ENCODE measurements at places on chromosomes 5 and 9.

- no peak for DNase-seq
Measured at GRCh38 chr5:91797576-91797975, 414.5 kb upstream of the ARRDC3 start.

- DNase-seq = no peak
Measured at GRCh38 chr9:89916001-89916597, 311.3 kb downstream of the GADD45G start.

DNA sequence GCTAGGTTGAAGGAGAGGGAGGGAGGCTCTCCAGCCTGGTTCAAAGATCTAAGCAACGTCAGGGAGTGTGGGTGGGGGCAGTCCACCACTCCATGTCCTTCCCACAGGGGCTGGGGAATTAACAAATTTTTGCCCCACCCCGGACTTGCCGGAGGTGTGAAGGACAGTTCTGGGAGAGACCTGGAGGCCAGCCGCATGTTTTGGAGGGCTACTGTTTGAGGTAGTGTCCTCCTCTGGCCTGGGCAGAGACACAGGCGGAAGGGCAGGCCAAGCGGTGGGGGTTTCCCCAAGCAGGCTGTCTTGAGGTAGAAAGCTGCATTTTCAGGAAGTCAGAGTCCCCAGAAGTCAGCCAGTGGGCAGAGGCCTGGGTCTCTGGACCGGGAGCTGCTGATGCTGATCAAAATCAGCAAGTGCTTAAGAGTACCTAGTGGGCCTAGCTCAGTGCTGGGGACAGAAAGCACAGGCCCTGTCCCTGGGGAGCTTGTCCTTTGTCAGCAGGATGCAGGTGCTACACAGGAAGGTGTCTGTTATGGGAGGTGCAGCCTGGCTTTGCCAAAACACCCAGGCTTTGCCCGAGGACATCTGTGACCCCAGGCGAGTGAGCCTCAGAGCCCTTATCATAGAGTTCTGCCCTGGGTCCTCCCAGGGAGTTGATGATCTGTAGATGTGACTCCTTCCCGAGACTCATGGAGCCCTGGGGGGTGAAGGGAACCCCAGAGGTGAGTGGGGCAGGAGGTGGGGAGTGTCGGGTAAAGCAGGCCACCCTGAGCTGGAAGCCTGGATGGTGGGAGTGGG, 18.5 kb downstream of the JADE2 start:
- DNase-seq = peak; percentile 21

DNA sequence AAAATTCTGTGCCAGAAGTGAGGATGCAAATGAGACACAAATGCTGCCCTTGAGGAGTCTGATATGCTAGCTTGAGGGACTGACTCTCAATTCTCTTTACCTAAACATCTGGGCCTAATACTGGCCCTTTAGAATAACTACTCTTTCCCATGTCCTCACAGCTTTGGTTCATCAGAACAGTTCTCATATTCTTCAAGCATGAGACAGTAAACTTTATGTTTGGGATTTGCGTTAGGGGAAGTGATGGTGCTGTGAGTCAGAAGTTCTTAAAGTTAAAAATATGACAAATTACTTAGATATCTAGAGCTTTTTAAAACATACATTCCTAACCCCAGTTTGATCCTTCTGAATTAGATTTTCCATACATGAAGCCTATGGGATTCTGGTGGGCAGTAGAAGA, 665.0 kb upstream of the RGMB start:
- DNase-seq = no peak

DNA sequence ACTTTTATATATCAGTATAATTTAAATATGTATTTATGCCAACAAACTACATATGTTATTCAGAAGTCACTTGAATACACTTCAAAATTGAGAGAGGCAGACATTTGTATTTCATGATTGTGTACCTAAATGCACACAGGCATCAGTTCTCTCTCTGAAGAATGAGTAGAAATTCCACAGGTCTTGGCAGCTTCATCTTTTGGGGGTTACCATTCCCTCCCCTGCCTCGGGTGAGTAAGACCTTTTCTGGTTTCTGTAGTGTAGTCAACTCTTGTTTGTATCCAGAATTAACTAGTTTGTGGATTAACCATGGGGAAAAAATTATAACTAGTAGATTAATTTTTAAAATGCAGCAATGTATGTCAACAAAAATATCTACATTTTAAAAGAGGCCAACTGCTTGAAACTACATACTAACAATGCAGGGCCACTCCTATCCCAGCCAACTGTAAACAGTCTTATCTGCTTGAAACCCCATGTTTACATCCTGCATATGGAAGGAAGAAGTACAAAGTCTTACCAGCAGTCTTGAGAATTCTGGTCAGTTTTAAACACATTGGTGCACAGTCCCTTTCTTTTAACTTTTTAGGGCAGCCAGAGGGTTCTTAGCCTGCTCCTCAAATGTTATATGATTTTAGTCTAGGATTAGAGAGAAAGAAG, 339.6 kb upstream of the KIF2A start:
- DNase-seq = no peak

GRCh38 chr5:95035891-95036685, 248.8 kb downstream of the MCTP1 start:
- no peak for DNase-seq

GRCh38 chr9:91580136-91580535, 156.5 kb upstream of the NFIL3 start:
- DNase-seq = no peak

- DNase-seq = no peak
Measured at GRCh38 chr5:133723651-133724366, 111.5 kb upstream of the FSTL4 start.

DNA sequence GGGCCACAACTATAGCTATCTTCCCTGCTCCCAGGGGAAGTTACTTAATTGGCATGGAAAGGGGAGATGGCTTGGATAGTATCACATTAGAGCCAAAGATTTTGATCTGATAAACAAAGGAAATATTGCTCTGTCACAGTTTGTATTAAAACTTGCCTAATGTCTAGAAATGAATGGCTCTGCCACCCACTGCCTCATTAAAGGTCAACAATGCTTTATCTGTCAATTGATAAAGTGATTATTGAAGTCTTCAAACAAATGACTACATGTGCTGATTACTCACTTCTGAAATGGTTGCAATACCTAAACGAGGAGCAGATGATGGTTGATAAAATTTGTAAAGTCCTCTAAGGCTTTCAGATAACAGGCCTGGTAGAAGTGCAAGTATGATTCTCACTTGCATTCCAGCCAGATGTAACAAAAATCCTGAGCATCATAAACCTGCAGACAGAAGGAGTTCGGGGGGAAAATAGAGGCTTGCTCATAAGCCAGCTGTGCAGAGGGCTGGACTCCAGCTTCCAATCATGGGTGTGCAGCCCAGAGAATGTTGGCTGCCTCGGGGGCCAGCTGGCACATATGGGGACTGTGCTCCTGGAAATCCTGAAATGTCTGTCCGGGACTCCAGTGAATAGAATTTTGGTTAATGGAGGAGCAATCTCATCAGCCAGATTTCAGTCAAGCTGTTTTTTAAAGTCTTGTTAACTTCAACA, 200.5 kb upstream of the SLC27A6 start:
- no peak for DNase-seq

DNA sequence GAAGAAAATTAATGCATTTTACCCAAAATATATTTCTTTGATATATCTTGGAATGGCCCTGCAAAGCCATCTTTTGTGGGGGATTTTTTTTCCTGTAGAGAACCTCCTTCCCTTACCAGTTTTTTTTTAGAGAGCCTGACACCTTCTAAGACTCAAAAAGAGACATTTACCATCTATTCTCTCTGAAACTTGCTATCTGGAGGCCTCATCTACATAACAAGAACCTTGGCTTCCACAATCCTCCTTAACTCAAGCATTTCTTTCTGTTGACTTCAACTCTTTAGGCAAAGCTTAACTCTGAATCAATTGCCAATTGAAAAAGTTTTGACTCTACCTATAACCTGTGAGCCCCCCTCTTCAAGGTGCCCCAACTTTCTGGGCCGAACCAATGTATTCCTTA, 6.2 kb downstream of the SLC45A2 start:
- DNase-seq = no peak

GRCh38 chr5:123819386-123819785, 307.4 kb downstream of the CSNK1G3 start:
- no peak for DNase-seq

- no peak for DNase-seq
Measured at GRCh38 chr9:97366889-97367288, 45.0 kb upstream of the TDRD7 start.

DNA sequence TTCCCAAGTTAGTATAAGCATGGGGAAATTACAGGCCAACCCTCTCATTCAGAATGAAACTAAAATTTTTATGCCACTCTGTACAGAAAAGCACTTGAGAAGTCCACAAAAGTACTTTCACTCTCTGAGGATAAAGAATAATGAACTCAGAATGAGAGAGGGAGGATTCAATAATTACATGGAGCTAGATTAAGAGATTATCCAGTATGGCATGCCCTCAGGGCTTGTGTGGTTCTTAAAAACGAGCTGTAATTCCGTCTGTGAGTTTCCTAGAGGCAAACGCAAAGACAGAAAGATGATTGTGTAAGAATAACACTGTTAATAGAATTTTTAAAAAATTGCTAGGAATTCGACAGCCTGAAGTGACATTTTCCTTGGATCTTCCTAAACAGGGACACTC, 126.8 kb upstream of the PTCH1 start:
- DNase-seq = no peak

DNA sequence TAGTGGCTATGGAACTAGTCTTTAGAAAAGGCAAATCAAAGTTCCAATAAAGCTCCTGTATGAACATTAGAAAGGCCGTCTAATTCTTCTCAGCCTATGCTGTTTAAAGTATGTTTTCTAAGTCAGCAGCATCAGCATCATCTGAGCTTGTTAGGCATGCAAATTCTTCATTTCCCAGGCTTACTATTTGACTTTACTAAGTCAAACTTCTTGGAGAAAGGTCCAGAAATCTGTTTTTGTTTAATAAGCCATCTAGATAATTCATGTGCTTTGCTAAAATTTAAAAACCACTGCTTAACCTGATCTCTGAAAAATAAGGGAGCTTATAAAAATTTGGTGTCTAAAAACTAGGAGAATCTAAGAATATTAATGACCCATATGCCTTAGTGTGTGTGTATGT, 200.2 kb upstream of the SGCD start:
- no peak for DNase-seq

- no peak for DNase-seq
Measured at GRCh38 chr5:167770461-167770860, 521.0 kb upstream of the WWC1 start.

GRCh38 chr5:153905219-153905618, 133.5 kb downstream of the FAM114A2 start:
- no peak for DNase-seq

DNA sequence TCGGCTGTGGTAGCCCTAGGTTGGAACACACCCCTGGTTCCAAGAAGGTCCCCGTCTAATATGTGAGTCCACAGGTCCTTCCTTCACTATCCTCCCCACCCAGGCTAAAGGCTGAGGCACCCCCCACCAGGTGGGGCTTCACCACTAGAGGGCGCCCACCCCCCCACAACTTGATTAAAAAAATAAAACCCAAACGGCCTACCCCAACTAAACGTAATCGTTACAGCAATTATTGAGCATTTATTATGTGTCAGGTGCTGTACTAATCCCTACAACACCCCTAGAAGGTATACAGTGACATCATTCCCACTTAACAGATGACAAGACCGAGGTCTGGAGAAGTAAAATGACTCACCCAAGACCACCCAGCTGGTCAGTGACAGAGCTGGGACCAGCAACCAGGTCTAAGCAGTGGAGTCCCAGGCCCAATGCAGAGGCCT, 65.0 kb downstream of the FGF18 start:
- peak; percentile 54 for DNase-seq

- DNase-seq = no peak
Measured at GRCh38 chr9:110950041-110950645, 88.1 kb downstream of the LPAR1 start.

GRCh38 chr9:111833941-111834340, 39.2 kb upstream of the SHOC1 start:
- no peak for DNase-seq

GRCh38 chr9:135251331-135251761, 163.9 kb downstream of the OLFM1 start:
- no peak for DNase-seq

DNA sequence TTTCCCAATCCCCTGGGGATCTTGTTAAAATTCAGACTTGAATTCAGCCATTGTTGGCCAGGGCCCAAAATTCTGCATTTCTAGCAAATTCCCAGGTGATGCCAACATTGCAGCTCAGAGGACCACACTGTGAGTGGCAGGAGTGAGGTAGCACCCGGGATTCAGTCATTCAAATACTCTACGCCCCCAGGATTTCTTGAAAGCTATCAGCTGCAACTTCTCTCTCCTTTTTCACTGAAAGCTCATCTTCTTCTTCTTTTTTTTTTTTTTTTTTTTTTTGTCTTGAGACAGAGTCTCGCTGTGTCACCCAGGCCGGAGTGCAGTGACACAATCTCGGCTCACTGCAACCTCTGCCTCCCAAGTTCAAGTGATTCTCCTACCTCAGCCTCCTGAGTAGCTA, 19.3 kb upstream of the ANKH start:
- no peak for DNase-seq

- DNase-seq = no peak
Measured at GRCh38 chr5:179769271-179769670, 24.5 kb upstream of the LTC4S start.

DNA sequence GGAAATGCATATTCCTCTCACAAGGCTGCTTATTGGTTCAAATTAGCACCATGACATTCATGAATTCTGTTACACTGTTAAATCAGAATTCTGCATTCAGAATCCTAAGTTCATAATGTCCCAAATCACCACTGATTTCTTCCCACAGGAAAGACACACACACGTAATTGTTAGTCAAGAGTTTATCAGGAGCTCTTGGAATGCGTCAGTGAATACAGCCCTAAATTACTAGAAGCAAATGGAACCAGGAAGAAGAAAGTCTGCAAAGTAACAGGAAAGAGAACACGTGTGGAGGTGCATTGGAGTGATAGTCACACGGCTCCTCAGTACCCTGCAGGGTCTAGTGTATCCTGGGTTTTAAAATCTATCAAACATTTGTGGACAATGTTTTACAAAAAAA, 110.2 kb downstream of the ANXA2R start:
- DNase-seq = no peak

DNA sequence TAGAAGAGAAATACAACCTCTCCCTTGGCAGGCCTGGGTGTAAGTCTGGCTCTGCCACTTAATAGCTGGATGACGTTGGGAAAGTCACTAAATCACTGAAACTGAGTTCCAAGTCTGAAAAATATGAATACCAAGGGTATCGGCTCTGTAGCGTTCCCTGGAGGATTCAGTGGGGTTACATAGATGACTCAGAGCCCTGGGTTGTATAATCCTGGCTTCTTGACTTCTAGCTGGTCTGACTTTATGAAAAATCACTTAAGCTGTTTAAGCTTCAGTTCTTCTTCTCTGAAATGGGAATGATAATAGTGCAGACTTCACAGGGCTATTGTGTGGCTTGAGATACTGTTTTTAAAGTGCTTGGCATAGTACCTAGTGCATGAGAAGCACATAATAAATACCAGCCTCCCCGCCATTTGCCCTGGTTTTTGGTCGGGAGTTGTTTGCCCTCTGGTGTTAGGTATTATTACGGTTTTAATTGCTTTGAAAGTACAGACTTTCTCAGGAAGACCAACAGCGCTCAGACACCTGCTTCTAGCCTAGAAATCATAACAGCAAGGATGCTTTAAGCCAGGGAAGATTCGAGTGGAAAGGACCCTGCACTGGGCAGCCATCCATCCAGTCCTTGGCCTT, 43.0 kb downstream of the CYFIP2 start:
- DNase-seq = peak; percentile 19

Measured in stimulated activated CD4-positive, alpha-beta T cell treated with anti-CD3 and anti-CD28 coated beads, Interleukin-4, amount 100 ng/mL, for 4 hours (primary cell).